ENCODE measurements at places on chromosomes 12 and 14.

- no peak for DNase-seq
These were observed 19.9 kb downstream of the DAAM1 start for GRCh38 chr14:59208224-59208814.

- DNase-seq = no peak
These were observed 110.6 kb upstream of the TMEM132D start for GRCh38 chr12:130014485-130014807.

DNA sequence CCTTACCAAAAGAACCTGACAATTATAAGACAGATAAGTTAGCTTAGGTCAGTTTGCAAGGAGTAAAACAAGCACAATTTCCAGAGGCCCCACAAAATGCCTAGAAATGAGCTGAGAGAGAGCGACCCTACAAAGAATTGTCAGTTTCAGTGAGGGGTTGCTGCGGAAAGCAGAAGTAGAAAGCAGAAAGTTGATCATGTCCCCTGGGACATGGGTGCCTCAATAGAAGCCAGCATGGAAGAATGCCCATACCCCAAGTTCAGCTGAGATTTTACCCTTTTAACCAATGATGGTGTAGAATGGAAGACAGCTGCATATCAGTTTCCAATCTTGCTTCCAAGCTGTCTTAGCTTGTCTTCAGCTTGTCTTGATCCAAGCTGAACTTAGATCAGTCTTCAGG, 21.8 kb upstream of the CRY1 start:
- DNase-seq = no peak

DNA sequence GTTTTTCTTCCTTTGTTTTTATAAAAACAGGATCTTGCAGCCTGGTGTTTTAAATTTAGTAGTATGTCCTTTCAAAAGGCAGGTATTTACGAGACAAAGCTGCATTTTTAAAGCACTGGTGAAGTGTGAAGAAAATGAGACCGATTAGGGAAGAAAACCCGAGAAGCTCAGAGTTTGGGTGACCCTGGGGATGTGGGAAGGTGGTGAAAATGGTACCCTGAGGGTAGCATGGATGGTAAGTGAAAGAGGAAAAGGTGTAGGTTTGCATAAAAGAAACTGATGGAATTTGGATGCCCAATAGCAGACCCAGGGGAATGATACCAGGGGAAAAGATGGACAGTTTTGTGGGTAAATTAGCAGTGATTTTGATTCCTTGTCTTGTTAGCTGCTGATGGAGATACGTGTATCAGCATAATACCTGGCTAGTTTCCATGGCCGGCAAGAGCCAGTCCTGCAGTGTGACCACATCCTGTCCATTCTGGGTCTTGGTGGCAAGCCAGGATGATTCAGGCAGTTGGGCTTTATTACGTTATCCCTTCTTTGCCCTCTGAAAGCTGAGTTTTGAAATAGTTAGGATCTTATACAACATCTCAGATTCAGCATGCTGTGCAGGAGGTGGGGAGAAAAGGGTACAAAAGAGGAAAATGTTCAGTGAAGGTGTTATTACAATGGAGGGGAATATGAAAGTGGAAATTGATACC, 8.9 kb downstream of the BICD1 start:
- DNase-seq = no peak

DNA sequence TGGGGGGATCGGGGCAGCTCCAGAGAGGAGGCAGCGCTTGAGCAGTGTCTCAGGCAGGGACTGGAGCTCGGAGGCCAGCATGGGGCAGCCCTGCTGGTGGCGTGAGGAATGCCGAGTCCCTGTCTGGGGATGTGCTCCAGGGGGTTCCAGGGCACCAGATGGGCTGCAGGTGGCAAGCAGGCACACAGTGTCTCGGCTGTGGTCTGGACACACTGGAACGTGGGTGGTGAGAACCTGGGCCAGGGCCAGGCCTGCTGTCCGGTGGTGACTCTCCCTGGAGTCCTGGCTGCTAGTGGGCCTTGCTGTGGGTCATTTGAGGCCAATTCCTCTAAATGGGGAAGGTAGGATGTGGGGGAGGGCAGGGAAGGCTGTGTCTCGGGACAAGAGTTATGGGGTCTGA, 199.4 kb upstream of the RTL1 start:
- no peak for DNase-seq

- DNase-seq = no peak
These were observed 2.3 kb downstream of the ZNF605 start for GRCh38 chr12:132953771-132954170.

DNA sequence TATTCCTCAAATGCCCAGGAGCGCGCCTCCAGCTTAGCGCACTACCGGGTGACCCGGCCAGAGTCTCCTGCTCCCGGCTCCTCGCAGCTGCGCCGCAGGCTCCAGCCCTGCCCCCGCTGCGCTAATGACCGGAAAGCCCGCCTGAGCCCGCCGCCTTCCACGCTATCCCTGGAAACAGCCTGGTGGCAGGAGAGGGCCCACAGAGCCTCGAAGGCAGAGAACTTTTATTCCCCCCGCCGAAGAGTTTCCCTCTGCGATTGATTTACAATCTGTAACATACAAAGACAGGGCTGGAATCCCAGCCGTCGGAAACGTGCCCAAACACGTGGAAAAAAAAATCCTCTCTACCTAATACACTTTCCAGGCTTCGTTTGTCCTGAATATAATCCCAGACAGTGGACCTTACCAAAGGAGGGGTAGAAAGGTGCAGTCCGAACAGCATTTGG, 1.5 kb downstream of the COL2A1 start:
- no peak for DNase-seq

GRCh38 chr12:27644158-27644845, 51.9 kb upstream of the REP15 start:
- no peak for DNase-seq

- DNase-seq = no peak
These were observed 678 bp downstream of the TRMT61A start for GRCh38 chr14:103529383-103530365.

DNA sequence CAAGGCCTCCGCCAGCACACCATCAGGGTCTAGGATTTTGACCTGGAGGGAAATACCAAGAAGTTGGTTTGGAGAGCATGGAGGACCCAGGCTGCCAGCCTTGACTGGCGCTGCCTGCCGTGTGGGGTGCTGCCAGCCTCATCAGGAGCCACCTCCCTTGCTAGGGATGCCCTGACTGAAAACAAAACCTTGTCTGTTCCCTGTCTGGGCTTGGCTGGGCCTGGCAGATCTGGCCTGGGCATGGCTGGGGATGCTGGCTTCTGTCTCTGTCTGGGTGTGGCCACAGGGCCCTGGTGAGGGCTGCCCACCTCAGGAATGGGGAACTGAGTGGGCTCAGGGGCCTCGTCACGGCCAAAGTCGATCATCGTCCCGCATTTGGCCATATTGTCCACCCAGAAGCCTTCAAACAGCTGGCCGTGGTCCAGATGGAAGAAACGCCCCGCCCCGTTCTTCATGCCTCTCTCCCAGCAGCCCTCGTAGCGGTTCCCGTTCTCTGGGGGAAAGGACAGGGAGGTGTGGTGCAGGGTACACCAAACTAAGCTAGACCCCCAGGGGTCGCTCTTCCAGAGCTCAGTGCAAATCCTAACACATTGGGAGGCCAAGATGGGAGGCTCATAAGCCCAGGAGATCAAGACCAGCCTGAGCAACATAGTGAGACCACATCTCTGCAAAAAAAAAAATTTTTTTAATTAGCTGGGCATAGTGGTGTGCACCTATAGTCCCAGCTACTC, 16.5 kb downstream of the MORN3 start:
- DNase-seq = no peak

DNA sequence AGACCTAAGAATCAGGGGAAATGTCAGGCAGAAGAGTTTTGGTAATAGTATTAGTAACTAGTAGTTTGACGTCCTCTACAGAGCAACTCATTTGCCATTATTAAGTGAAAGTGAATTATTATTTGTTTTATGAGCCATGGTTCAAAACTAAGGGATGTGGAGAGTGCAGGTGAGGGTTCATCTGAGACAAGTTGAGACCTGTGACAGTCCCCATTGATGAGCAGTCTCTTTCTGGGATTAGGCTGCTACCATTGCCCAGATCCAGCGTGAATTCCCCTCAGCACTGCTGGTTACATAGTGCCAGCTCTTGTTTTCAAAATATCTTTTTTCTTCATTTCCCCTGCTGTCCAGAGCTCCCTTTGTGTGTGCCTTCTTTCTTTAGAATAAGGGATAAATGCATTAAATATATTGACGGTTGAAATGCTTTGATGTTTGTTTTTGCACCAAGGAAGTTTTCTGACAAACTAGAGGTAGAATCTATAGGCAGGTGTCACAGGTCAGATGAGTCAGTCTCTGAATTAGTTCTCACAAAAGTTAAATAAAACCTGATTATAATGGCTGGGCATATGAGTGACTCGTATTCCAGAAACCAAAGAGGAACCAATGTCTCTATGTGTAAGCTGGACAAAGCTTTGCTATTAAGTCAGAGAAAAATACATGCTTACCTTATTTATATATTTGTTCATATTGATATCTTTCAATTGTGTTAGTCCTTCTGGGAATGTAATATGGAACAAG, 381.4 kb downstream of the TMEM117 start:
- no peak for DNase-seq

DNA sequence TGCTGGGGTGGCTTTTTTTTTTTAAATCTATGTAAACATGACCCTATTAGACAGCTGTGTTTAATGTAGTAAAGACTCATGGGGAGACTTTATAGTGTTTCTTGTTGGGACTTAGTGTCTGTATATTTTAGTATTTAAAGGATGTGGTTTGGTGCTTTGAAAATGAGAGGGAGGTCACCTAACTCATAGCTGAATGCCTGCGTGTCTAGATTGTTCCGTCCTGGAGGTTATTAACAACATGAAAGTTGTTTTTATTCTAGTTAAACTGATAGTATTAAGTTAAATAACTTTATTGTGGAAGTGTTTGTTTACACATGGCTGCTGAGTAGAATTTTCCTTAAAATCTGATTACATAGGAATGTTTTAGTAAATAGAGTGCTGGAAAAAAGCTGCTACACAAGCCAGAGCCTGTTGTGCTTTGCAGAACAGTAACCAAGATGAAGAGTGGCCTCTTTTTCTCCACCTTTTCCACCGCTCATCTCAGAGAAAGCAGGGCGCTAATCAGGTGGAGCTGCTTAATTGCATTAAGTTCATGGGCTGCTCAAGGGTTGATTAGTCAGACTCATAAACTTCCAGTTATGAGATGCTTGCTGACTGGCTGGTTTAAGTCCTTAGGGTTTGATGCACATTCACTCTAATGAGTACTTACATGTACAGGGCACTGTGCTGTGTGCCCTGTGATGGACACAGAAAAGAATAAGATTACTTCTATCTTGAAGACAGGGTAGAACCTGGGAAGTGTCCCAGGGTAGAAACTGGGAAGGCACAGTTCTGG, 62.7 kb downstream of the FBXO34 start:
- no peak for DNase-seq

- DNase-seq = no peak
These were observed 27.4 kb upstream of the TSPAN9 start for GRCh38 chr12:3049611-3050249.

DNA sequence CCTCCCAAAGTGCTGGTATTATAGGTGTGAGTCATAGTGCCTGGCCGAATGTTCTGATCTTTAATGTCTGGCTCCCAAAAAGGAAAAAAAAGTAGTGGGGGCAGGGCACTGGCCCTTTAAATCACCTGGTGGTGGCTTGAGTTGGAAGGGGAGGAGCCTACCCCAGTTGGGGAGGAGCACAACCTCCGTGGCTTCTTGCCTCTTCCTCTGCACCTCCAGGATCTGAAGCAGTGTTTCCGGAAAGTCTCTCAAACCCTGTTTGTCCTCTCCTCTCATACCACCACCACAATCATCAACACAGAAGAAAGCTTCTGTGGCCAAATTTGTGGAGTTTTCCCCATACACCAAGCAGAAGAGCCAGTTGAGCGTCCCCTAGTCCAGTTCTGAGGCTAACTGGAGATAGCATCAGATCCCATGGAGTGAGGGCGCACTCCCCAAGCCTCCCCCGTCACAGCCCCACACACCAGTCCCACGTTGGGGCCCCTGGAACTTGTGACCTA, 24.3 kb upstream of the RCOR1 start:
- DNase-seq = no peak

DNA sequence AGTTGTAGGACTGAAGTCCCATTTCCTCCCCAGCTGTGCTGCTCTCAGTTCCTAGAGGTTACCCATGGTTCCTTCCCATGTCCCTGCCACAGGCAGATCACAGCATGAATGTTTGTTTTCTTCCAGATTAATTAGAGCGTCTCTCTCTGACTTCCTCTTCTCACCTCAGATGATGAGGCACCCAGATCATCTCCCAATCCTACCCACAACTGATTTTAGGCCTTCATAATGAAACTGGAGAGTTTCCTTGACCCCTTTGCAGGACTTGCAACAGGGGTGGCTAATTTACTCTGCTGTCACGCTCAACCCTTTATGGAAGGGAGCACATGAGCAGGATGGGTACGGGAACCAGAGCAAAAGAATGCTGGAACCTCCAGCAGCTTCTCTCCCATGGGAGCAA, 32.1 kb upstream of the TXNRD1 start:
- no peak for DNase-seq

- no peak for DNase-seq
These were observed 910 bp upstream of the TM7SF3 start for GRCh38 chr12:27014859-27015729.

DNA sequence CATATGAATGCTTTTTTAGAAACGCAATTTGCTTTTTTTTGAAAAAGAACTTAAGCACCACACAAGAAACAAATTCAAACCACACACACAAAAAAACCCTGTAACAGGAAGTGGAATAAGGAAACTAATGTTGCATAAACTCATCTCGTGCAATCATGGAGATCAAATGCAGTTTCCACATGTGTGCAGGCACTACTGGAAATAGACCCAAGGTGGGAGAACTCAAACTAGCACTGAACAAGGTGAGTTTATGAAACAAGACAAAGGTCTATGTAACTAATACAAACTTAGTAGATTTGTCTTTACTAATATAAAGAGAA, 17.5 kb downstream of the NIN start:
- DNase-seq = no peak

DNA sequence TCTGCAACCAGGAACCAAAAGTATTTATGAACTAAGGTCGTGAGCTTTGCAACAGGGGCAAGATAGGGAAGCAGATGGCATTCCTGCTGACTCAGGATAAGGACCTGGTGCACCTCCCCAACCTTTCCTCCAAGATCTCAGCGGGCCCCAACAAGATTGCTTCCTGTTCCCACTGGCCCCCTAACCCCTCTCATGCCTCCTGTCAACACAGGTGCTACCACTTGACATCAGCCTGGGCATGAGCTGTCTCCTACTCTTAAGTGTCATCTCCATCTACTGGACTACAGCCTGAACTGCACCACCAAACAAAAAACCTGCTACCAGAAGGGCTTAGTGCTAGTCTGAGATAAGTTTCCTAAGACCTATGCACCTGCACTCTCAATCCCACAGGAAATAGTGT, 32.7 kb downstream of the MED6 start:
- DNase-seq = no peak

DNA sequence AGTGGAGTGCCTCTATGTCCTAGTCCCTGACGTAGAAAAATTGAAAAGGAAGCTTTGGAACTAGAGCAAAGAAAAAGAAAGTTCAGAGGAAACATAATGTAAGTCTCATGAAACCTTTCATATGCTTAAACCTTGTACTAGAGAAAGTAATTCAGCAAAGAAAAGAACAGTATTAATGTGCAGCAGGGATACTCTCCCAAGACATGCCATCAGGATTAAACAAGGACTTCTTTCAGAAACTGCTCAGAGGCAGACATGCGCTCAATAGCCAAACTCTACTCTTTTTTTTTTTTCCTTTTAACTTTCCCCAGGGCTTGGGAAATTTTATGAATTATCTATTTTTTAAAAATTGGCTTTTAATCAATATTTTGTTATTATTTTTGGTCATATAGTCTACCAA, 7.1 kb upstream of the ASB8 start:
- DNase-seq = no peak

- no peak for DNase-seq
These were observed 52.5 kb downstream of the ATP23 start for GRCh38 chr12:57993834-57994233.

All from nucleus accumbens (tissue), 56 donors.